ENCODE measurements at places on chromosomes 7 and 10.
A peak's percentile ranks its signal among the peaks of the same experiment; 100 is the strongest.

DNA sequence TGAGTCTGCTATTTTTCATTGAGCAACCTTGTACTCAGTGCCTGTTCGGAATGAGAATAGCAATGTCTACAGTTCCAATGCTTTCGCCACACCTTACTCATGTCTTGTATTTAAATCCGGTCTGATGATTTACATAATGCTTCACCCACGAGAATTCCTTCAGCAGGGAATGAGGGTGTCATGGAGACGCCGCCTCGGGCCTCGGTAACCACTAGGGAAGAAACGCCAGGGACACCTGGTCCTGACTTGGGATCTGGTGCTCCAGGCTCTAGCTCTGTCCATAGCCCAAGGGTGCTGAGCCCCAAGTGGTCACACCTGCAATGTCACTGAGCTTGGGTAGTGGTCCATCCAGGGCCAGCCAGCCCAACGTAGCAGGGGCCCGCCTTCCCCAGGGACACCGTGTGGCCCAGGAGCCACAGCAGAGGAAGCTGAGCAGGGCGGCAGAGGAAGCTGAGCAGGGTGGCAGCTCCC is 37.4 kb downstream of the PRKAG2 start:
- DNase-seq, result no peak

- DNase-seq, result peak; percentile 66
Measured at GRCh38 chr7:114630201-114630990, 215.8 kb downstream of the FOXP2 start.

DNA sequence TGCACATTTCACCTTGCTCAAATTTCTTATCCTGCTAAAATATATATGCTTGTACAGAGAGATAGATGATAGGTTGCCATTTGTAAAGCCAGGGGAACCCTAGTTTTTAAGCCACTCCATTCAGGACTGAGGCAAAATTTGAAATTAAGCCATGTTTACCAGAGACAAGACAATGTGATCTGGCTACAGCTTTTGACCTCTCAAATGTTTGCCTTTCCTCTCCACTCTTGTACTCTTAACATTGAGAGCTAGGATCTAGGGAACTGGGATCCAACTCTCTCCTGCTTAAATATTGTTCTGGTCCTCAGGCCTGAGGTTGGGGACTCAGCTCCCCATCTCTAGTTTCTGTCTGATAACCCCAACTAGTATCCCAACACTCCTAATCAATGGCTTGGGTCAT is 15.9 kb downstream of the HYAL4 start:
- DNase-seq, result no peak

- DNase-seq, result no peak
Measured at GRCh38 chr10:100645091-100645490, 100.3 kb upstream of the PAX2 start.

DNA sequence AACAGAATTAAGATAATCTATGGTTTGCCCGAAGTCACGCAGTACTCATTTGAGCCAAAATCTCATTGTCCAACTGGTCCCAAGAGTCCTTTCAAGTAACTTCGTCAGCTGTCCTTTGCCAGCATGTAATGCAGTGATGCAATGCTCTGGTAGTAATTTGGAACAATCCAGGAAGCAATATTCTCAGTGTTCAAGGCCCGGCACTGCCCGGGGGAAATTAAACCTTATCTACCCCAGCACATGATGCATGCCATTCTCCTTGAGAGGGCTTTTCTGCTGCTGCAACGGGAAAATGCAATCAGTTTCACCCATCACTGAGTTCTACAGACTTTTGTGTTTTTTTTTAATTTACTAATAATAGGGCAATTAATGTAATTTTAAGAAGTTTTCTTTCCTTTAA is 77.6 kb upstream of the NME8 start:
- no peak for DNase-seq

Measured in COR-L47 (cell line).